Putamen (tissue), 1 donor: ENCODE measurements at places on chromosomes 2 and 18.
A peak's percentile ranks its signal among the peaks of the same experiment; 100 is the strongest.

DNA sequence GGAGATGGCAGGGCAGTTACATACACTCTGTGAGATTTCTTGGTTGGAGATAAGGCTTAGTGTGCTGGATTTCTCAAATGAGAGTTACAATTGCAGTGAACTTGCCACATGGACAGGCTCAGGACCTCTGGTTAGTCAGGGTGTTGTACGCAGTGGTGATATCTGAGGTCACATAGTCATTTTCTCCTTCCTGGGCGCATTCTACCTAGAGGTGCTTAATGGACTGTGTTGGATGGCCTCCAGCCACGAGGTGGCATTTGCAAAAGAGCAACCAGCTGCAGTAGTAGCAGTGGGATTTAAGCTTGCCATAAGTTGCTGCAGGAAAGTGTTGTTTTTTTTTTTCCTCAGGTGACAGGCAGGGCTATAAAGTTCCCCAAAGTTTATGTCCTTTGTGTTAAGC is 173.8 kb upstream of the TMEM200C start:
- DNase-seq, result no peak

GRCh38 chr2:38159191-38159590 is 83.2 kb upstream of the CYP1B1 start:
- no peak for DNase-seq

DNA sequence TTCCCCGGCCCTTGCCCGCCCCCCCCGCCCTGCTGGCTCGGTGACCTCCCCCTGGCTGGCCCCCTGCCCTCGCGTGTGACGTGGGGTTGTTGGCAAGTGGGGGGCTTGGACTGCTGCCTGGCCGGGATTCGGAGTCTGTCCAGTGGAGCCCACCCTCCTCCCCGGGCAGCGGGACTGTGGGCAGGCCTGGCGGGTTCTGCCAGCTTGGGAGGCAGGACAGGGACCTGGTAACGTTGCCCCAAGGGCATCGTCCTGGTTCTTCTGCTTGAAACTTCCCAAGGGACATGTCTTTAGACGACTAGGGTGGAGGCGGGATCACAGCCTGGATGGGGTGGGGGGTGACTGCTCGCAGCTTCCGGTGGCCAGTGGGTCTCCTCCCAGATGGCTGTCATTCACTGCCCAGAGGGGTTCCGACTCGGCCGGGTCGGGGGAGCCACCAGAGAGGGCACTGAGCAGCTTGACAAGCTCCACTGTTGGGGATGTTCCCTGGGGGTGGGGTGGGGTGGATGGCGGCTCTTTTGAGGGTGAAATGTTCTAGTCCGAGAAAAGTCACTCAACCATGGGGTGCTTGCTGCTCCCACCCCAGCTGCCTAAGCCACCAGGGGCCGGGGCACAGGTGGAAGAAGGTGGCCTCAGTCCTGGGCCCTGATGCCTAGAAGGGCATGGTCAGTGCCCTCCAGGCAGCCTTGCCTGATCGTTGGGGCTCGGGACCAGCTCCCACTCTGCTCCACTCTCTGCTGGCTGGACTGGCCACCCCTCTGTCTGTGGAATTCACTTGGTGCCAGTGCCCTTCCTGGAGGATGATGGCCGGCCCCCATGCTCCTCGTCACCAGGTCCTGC is 4.3 kb upstream of the HS6ST1 start:
- DNase-seq, result no peak

DNA sequence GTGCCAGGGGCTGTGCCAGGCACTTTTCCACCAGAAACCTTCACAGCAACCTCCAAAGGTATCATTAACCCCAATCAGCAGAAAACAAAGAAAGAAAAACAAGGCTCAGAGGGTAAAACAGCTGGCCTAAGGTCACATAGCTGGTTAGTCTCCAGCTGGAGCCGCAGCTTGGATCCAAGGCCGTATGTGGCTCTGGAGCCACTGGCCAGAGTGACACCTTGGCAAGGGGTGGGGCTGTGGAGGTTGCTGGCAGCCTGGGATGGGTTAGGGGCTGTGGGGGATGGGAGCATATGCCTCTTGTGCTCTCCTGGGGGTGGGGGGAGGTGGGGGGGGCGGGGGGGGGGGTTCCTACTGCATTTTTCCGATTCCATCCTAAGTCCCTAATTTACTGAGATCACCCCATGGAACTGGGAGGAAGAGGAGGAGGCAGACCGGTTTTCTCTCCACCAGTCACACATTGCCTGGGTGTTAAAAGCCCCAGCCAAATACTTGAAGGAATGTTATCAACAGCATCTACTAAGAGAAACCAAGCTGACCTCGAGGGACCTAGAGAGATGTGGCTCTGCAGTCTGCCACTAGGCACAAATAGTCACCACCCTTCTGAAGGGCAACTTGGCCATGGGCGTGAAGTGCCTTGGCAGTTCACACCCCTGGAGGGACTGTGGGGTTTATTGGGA is 8.0 kb downstream of the HAAO start:
- no peak for DNase-seq

DNA sequence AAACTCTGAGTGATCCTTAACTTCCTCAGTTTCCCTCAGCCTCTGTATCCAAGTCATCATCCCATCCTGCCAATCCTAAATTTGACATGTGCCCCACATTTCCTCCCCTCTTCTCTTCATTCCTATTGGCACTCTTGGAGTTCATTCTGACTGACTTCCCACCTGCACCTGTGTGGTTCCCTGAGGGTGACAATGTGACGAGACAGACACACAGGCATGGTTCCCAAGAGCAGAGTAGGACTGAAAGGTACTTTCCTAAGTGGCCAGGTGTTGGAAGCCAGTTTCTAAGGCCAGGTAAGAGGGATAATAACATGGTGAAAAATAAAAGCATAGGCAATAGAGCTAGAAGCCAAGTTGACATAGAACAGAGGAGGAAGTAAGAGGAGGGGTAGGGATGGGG is 24.2 kb upstream of the REG3G start:
- DNase-seq, result no peak

DNA sequence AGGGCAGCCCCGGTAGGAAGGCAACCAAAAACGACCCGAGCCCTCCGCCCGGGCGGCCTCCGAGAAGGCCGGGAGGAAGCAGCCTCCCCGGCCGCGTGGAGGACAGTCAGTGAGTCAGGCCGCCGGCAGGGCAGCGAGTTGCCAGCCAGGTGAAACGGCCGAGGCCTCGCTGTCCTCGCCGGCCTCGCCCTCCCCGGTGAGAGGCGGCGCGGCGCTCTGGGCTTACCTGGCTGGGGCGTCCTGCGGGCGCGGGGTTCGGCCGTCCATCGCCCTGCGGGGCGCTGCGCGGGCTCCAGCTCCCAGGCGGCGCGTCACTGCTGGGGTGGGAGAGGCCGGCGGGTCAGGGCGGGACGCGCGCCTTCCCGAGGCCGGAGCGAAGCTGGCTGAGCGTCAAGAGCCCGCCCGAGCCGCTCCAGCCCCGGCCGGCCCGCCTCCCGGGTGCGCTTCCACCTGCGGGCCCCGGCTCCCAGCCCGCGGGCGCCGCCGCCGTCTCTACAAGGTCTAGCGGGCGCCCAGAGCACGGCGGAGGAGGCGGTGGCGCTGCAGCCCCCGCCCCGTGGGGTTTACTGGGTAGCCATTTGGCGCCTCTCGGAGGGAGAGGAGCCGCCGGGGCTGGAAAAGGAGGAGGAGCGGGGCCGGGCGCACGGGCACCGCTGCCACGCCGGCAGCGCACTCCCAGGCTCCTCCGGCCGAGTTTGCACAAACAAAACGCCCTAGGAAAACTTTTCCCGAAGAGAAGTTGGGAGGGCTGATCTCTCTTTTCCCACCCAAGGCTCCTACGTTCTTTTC is 499 bp downstream of the COBLL1 start:
- peak; percentile 20 for DNase-seq

- DNase-seq, result no peak
Observed at GRCh38 chr2:67318031-67318430, 79.1 kb upstream of the ETAA1 start.

DNA sequence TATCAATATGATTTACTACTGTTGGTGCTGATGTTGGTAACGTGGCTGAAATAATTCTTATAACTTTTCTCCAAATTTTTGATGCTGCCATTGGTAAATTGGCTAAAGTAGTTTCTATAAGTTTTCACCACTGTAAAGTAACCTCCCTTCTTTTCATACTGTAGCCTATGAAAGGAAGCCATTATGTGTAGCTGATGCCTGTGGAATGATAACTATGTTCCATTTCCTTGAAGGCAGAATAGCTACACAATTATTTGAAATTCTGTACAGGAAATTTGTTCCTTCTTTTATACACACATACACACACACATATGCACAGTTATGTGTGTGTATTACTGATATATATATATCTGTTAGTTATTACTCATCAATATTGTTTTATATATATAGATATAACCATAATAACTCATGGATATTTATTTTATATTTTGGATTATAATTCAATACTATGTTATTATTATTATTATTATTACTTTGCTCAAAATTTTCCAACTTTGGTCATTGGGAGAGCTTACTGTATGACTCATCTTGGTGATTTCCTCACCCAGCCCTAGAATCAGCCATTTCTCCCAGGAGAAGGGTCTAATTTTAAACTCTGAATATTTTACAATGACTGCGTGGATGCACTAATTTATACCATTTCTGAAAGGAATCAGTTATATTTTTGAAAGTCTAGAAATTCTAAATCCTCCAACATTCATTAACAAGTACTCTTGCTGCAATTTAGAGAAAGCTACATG is 1677.7 kb downstream of the SUCLG1 start:
- DNase-seq, result peak; percentile 22

GRCh38 chr18:27331606-27332005 is 146.5 kb upstream of the CHST9 start:
- no peak for DNase-seq

DNA sequence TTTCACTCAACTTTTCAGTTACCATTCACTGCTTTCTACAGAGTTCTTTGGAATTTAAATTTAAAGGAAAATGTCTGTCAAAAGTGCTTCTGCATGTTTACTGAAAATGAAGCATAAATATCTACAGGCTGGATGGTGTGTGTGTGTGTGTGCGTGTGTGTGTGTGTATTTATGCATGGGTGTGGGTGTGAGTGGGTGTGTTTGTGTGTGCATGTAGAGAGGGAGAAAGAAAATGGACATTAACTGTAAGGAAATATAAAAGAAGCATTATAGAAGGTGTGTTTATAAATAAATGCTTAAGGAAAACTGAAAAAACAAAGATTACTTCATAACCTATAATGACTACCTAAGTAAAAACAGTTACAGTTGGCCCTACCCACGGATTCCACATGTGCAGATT is 43.2 kb downstream of the FANCL start:
- no peak for DNase-seq

- DNase-seq, result no peak
Observed at GRCh38 chr2:2502201-2502549, 171.1 kb upstream of the MYT1L start.

DNA sequence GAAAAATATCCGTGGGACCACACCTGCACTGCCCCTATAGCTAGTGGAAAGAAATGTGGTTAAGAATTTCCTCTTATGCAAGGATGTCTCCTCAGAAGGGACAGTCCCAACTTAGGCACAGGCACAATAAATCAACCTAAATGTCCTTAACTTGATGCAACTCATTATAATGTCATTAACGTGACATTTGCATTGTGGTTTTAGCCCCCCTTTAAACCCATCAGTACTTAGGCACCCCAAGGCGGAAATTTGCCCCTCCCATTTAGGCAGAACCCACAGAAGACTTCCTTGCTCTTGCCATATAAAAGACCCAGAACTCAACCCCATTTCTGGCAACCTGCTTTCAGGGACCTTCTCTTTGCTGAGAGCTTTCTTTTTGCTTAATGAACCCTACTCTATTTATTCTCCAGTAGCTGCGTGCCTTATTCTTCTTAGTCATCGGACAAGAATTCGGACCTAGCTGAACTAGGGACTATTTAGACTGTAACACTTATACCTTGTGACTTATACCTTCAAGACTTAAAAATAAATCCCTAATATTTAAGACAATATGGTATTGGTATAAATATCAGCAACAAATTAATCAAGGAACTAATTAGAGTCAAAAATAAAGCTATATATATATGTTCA is 1281.6 kb upstream of the TMEFF2 start:
- DNase-seq, result no peak

DNA sequence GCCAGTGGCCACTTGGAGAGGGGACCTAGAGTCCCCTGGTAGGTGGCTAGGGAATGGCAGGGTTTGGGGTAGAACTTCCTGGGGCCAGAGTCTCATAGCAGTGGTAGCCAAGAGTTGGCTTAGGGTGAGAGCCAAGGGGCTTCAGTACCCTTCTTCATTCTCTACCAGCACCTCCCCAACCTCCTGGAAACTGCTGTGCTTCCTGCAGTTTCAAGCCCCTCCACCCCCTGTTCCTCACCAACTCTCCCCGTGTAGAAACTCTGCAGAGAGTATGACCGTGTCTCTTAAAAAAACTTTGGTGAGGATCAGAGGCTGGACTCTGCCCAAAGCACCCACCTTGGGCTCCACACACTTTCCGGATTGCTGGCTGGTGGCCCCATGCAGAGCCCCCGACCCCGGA is 159.6 kb downstream of the MSH2 start:
- DNase-seq, result no peak

- no peak for DNase-seq
Observed at GRCh38 chr2:215521031-215521430, 85.2 kb upstream of the FN1 start.

DNA sequence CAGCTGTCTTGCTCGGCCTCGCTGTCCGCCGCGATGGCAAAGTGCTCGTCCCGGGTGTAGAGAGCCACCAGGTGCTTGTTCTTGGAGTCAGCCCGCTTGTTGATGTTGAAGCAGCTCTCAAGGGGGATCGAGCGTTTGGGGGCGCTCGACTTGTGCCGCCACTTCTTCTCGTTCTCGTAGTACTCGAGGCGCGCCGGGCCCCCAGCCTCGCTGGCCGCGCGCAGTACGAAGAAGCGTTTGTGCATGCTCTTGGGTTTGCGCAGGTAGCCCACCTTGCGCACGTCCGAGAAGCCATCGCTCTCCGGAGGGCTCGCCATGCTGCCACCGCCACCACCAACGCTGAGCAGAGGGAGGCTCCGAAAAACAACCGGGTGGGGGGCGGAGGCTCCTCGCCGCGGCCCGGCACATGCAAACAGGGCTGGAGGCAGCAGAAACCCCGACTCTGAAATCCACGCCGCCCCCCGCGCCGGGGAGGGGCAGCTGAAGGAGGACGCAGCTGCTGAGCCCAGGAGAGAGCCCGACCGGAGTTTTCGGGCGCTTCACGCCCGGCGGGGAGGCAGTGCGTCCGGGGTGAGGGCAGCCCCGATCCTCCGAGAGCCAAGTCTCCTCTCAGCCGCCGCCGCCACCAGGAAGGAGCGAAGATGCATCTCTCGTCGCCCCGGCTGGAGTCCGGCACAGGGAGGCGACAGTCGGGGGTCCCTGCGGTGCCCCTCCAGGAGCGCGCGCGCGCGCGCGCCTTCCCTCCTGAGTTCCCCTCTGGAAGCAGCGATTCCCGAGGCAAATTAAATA is 1.0 kb downstream of the IRS1 start:
- peak; percentile 58 for DNase-seq

- DNase-seq, result peak; percentile 52
Observed at GRCh38 chr2:233331536-233331935, 22.8 kb upstream of the DGKD start.

- DNase-seq, result peak; percentile 46
Observed at GRCh38 chr18:8696749-8697211, 8.6 kb upstream of the MTCL1 start.

- no peak for DNase-seq
Observed at GRCh38 chr2:238339395-238339780, 19.1 kb downstream of the TRAF3IP1 start.

DNA sequence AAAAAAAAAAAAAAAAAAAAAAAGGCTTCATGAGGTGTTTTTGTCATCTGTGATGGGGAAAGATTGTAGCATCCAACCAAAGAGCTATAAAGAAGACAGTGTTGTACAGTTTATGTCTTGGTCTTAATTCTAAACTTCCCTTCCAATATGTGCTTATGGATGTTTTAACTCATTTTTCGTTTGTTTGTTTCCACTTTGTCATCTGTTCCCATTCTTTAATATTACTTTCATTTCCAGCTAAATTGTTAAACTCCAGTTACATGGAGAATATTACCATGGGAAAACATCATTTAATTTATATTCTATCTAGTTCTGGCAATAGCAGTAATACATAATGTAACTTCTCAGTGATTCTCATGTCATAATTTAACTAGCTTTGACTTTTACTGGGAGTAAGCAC is 344.1 kb upstream of the NRP2 start:
- no peak for DNase-seq
